ENCODE measurements at places on chromosomes 3 and 15. TPM values are rescaled to one million over a fixed set of nuclear protein-coding genes. Genes with fewer than 3 reads are reported as not detected.

Gene PRR20G
- total RNA-seq, result not detected

- DNase-seq, result peak; percentile 16
Observed at GRCh38 chr15:81225161-81225671, 28.5 kb downstream of the IL16 start.

Gene LSAMP
- total RNA-seq, result 1.2 TPM

- DNase-seq, result no peak
Observed at GRCh38 chr15:49848282-49848724, 227.5 kb downstream of the DTWD1 start.

DNA sequence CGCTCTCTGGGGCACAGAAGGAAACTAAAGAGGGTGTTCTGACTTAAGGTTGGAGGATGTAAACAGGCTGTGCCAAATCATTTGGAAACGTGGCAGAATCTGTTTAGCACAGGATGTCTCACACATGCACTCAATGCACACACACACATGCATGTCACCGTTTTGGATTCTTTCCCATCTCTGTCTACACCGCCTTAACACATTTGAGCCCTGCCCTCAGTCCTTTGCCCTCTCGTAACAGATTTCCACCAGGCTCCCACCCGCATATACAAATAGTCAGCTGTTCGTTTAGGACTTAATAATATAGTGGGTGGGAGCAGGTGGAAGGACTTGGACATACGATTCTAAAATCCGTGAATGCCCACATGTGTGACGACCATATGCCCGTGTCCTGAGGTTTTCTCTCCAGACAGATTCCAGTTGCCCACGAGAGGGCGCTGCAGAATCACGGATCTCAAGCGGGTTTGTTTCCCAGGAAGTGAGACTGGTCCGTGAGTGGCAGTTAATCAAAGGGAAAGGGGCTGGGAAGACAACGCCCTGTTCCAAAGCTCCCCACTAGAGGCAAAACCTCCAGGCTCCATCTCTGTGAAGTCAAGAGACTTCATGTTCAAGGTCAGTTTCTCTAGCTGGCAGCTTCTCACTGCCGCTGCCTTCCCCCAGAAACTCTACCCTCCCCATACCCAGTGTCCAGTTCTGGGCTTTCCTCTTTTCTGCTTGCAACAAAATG, 44.5 kb downstream of the NOX5 start:
- DNase-seq, result peak; percentile 92

Gene AADACL2
- 0.92 TPM for total RNA-seq

DNA sequence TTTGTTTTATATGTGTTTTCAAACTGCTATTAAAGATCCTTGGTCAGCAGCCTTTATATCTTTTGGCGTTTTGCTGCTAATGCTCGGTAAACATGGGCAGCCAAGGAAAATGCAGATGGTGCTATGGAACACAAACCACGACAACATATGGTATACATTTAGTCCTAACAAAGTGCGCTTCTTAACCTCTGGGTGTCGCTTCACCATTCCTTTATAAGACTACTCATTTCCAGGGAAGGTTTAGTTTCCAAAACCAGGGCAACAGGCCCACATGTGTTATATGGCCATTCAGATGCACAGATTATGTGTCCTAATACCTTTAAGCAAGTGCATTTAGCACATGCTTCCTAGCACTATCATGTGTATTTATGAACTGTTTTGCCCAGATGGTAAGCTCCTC, 14.7 kb downstream of the SHOX2 start:
- DNase-seq, result no peak

- DNase-seq, result no peak
Observed at GRCh38 chr3:45943207-45943846, at the start of gene CXCR6. Gene CXCR6, plus strand, starts transcription at chr3:45943464. Its CDS starts 3,018 bp downstream, at chr3:45946482.

All from stomach (tissue), 19 donors.